T-helper 9 cell (primary cell): ENCODE measurements at places on chromosomes 13 and 19.

- no peak for DNase-seq
Observed at GRCh38 chr13:42612021-42612765, 38.2 kb downstream of the TNFSF11 start.

DNA sequence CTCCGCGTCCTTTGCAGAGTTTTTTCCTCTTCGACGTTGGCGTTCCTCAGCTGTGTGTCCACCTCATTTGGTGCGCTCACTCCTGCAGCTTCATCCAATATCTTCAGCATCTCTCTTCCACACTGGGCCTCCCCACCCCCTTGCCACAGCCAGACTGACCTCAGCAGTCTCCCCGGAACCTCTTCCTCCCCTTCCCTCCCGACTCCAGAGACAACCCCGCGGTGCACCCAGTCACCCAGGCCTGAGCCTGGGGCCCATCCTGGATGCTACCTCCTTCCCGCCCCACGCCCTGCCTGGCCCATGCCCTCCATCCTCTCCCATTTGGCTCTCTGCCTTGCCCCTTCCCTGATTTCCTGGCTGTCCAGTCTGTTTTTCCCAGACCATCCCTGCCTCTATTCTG lies 8.1 kb upstream of the C5AR2 start:
- no peak for DNase-seq

DNA sequence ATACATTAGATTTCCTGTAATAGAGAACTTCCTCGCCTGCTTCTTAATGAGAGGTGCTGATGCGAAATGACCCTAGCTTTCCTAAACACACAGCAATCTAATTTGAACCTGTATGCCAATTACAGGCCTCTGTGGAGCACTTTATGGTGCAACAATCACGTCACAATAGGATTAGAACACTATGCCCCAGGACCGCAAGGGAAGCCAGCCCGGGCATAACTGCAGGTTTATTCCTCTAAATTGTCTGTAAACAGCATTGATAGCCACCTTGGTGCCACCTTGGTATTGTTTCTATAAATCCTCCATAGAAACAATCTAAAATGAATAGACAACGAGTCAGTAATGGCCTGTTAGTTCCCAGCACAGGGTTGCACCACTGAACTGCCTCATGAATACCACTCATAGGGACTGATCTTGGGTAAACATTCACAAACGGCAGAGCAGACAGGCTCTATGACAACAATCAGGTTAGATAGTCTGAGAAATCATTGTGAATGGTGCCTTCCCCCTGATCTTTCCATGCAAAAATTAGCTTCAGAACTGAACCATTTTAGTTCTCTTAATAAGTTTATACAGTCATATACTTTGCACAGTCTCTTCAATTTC lies 182.5 kb upstream of the OBI1 start:
- DNase-seq = no peak

- no peak for DNase-seq
Observed at GRCh38 chr19:13053761-13054625, 48.7 kb downstream of the LYL1 start.

- no peak for DNase-seq
Observed at GRCh38 chr13:79404361-79404760, 1.7 kb downstream of the RBM26 start.

- no peak for DNase-seq
Observed at GRCh38 chr13:50179977-50180376, 164.7 kb downstream of the KCNRG start.

GRCh38 chr13:42610649-42611048 lies 36.7 kb downstream of the TNFSF11 start:
- DNase-seq = no peak

- no peak for DNase-seq
Observed at GRCh38 chr13:96900986-96901385, 93.3 kb downstream of the OXGR1 start.

DNA sequence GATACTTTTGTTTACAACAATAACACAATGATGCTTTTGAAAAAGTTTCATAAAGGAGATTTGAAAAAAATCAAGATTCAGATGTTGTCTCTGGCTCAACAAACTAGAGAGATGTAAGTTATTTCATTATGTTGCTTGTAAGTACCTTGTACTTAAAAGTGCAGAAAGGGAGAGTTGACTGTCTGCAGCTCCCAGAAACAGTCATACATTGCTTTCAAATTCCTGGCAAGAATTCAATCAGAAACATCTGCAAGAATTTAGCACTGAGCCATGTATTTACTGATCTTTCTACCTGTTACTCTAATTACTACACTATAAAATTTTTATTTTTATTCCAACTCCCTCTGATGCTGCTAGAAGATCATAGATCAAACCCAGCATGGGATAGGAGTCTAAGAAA lies 1261.3 kb upstream of the SPRY2 start:
- no peak for DNase-seq

- peak; percentile 26 for DNase-seq
Observed at GRCh38 chr13:31807090-31807541, 67.8 kb downstream of the RXFP2 start.

DNA sequence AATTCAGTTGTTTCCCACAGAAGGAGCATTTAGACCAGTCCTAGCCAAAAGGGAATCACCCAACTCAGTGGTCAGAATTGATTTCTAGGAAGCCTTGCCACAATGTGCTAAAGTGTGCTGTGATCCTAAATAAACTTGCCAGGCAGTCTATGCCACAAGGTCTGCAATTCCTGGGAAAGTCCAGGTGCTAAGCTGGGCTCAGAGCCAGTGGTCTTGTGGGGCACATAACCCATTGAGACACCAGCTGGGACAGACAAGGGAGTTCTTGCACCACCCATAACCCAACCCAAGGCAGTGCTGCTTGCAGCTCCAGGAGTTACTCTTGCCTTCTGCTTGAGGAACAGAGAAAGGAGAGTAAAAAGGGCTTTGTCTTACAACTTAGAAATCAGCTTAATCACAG lies 489.5 kb upstream of the SPRY2 start:
- no peak for DNase-seq

- DNase-seq = no peak
Observed at GRCh38 chr13:95269756-95270155, 31.5 kb downstream of the ABCC4 start.

- no peak for DNase-seq
Observed at GRCh38 chr19:29092712-29093552, 120.0 kb downstream of the UQCRFS1 start.

DNA sequence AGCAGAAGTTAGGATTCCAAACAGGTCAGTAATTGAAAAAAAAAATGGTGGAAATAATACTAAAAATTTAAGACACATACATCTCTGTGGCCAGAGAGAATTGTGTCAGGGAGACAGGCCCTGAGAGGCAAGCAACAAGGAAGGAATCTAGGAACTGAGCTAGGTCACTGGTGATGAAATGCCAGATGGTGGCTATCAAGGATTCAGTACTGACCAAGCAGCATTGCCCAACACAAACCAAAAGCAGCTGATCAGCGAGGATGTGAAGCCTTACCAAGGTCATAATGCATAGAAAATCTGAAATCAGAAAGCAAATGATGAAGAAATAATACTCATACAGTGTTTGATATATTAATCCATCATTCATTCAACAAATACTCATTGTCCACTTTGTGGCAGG lies 905.0 kb downstream of the GPC5 start:
- DNase-seq = no peak

DNA sequence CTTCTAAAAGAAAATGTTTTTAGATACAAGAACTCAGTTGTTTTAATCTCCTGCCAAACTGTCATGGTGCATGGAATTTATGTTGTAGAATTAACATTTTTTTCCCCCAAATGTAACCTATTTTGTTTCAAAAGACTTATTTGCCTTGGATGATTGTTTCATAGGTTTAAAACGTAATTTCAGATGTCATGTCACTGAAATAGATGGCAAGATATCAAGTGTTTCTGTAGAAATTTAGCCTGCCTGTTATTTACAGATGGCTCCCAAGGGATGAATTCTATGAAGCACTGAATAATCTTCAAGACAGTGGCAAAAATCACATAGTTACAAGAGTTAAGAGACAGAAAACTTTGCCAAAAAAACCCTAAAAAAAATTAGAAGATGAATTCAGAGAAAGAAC lies 1484.6 kb downstream of the OLFM4 start:
- no peak for DNase-seq

- DNase-seq = no peak
Observed at GRCh38 chr13:94382517-94382916, 97.0 kb downstream of the DCT start.

GRCh38 chr19:7415163-7415856 lies 66.6 kb downstream of the ARHGEF18 start:
- no peak for DNase-seq

- DNase-seq = no peak
Observed at GRCh38 chr13:25478186-25478585, 106.4 kb downstream of the ATP8A2 start.

GRCh38 chr13:76800943-76801342 lies 85.3 kb downstream of the KCTD12 start:
- no peak for DNase-seq

- no peak for DNase-seq
Observed at GRCh38 chr13:36770741-36771140, 48.3 kb upstream of the RFXAP start.

- no peak for DNase-seq
Observed at GRCh38 chr13:28128030-28128429, 10.3 kb upstream of the PAN3 start.

DNA sequence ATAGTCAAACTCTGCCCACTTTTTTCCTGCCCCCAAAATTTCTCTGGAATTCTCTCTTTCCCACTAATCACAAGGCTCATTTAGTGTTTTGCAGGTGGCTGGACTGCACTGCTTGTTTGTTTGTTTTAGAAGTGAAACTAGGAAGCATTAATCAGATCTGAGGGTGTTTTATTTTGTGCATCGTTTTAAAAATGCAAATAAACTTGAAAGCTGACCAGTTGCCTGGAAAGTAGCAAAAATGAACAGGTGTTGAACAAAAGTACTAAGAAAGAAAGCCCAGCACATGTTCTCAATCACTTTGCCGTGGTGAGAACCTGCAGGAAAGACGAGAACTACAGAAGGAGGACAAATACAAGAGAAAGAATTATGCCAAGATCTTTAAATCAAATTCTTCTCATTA lies 365.5 kb downstream of the PCDH9 start:
- DNase-seq = no peak

DNA sequence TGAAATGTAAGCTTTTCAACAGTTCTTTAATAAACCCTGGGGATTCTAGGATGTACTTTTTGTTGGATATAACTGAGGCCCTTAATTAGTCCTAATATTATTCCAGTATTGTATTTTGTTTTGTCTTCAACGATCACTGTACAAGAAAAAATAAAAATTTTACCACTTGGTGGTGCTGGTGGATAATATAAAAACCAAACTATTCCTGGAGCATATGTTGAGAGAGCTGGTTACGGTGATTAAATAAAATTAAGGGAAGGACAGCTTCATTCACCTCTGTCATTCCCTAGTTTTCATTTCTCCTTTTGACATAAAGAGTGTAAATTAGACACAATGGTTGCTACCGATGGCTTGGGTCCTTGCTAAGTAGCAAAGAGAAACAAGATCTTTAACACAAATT lies 598.6 kb upstream of the PCDH20 start:
- no peak for DNase-seq

DNA sequence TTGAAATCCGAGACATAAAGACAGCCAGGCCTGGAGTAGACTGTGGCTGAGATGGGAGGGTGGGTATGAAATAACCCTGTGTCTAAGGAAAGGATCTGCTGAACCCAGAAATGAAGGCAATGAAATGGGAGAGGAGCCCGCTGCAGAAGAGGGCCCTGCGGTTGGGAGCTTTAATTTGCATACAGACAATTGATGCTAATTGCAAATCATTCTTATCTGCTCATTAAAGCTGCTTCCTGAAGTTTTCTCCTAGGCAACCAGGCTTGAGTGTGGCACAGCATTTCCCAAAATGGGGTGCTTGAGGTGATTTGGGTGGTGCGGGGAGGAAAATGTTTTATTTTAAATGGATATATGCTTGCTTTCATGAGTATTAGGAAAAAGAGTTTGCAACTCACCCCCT lies 55.4 kb downstream of the DPF1 start:
- DNase-seq = no peak

- DNase-seq = no peak
Observed at GRCh38 chr19:1384478-1385110, 887 bp downstream of the NDUFS7 start.

- no peak for DNase-seq
Observed at GRCh38 chr19:46195104-46195503, 34.4 kb upstream of the IGFL1 start.

DNA sequence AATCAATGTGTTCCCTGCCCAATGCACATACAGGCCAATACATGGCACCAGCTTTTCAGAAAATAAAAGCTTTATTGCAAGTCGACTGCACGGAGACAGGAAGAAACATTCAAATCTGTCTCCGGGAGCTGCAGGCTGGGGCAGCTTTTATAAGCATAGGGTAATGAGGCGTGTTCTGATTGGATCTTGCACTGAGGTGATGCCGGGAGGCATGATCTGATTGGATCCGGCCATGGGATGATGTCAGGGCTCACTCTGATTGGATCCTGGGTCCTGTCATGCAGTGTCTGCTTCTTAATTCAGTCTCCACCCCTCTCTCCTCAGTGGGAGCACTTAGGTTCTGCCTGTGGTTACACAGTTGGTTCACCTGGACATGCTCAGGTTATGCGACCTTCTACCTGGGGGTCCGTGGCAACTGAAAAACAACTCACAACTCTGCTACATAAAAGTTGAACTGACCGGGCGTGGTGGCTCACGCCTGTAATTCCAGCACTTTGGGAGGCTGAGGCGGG lies 11.8 kb upstream of the FBN3 start:
- no peak for DNase-seq

DNA sequence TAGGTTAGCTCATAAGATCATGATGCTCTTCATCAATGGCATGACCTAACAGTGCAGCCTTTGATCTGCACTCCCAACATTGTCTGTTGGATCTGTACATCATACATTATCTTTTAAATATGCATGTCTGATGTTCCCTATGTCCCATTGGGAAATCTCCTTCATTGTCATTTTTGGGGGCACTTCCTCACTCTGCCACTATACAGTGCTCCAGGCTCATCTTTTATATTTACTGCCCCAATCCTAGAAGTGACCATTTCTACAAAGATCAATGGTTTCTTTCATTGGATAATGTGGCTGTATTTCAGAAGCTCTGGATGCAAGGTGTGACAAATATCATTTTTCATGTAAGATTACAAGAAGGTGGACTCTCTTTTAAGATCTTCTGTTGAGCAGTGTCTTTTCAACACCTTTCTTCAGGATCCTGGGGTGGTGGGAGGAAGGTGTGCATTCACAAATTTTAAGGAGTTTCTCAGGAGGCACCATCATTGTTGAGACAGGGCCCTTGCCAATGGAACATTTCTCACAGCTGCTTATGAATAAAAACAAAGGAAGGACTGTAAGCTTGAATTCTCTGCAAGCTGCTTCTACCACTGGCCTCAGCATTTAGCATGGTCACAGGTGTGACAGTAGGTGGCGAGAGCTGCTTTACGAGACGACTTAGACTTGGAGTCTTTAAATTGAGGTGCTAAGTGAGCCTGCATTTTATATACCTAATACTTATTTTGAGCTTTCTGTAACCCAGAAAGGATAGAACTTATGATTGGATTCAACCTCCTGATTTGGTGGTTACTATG lies 403.0 kb downstream of the LMO7 start:
- no peak for DNase-seq

- DNase-seq = no peak
Observed at GRCh38 chr19:22446605-22447004, 24.5 kb upstream of the ZNF98 start.

- DNase-seq = no peak
Observed at GRCh38 chr19:41626877-41627276, at the start of gene CEACAM4. CEACAM4 (minus strand) TSS chr19:41627074; CDS start chr19:41626963, 111 bp downstream.

GRCh38 chr13:104980586-104980985 lies 1554.9 kb downstream of the EFNB2 start:
- DNase-seq = no peak
